ENCODE measurements at places on chromosomes 11 and 22. TPM values are rescaled to one million over a fixed set of nuclear protein-coding genes. Genes with fewer than 3 reads are reported as not detected.

The SRRD gene
- 13.5 TPM for total RNA-seq

The TSSK2 gene
- not detected for total RNA-seq

The TMEM218 gene
- total RNA-seq, result 18.4 TPM

The SLC37A2 gene
- total RNA-seq, result 1.5 TPM

The OR52E8 gene
- not detected for total RNA-seq

The RASGRP2 gene
- total RNA-seq, result 27.9 TPM

The COX8A gene
- total RNA-seq, result 310 TPM
